ENCODE measurements at places on chromosomes 2 and 18.

DNA sequence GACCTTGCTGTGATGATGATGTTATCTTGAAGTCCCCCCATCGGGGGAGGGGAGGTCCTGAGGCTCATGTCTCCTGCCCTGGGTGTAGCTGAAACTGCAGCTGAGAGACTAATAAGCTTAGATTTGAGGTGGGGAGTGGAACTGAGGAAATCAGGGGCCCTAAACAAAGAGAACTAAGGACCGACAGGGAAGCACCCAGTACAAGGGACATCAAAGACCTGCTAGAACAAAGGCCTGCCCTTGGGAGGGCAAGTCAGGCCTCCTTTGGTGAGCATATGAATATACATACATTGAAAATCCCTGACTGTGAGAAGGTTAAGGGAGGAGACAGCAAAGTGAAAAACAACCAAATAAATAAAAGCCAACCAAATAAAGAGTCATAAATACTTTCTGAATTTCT is 1132.5 kb upstream of the CELF4 start:
- no peak for DNase-seq

GRCh38 chr2:165436559-165436958 is 32.9 kb upstream of the CSRNP3 start:
- DNase-seq = no peak

- DNase-seq = no peak
Observed at GRCh38 chr2:24825883-24826772, 32.9 kb downstream of the CENPO start.

GRCh38 chr2:232538671-232539070 is 821 bp upstream of the CHRNG start:
- DNase-seq = no peak

DNA sequence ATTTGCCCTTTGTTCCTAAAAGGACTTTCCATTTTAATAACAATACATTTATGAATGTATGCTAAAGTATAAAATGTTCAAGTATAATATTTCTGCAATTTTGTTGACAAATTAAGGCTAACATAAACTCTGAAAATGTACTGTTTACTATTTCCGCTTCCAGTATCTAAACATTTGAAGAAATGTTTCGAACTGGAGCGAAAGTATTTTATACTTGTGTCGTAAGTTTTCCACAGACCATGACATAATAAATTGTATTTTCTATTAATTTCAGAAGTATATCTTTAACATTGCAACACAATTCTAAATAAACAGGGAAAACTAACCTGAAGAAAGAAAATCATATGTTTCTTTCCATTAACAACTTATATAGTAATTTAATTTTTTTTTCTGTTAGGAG is 146.3 kb downstream of the CALCRL start:
- DNase-seq = no peak

GRCh38 chr2:120590841-120591240 is 144.8 kb upstream of the GLI2 start:
- DNase-seq = no peak

DNA sequence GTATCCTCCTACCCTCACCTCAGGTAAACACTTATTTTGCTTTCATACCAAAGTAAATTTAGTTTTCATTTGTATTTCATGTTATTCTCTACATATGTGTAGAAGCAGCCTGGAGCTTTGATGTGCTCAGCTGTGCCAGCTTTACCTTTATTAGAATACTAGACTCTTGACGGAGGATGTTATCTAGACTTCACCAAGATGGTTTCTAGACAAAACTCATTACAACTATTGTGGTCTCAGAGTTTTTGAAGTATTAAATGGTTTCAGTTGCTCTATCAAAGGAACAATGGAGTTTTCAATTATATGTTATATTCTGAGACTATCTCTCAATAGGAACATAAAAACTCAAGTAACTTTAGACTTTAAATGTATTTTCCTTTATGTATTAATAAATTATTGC is 5.0 kb upstream of the IL18RAP start:
- no peak for DNase-seq

- DNase-seq = no peak
Observed at GRCh38 chr2:216776066-216776850, 80.9 kb upstream of the IGFBP5 start.

DNA sequence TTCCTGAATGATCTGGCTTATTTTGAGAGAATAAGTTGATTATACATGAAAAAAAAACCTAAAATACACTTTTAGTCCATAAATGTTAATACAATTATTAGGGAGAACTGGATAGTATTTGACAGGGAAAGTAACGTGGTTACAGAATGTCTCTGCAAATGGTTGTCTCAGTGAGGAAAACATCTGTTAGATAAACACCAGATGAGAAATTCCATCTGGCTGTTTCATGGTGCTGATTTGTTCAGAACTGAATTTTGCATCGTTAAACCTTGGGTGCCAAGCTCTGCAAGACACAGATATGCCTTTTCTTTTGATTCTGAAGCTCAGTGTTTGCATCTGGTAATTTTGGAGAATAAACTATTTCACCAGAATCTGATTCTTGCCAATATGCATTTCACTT is 90.4 kb downstream of the SCN3A start:
- DNase-seq = no peak

DNA sequence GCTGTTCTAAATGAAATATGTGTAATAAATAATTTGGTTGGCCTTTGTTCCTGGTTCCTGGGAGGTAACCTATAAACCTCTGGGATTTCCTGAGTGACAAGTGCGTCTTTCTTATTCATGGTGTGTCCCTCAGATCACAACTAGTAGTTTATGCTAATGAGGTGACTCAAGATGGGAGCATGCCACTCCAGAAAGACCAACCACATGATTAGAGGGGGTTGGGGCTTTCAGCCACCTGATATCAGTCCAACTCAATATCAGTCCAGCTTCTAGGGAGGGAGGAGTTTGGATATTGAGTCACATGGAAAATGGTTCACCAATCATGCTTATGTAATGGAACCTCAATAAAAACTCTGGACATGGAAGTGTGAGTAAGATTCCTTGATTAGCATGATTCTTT is 96.6 kb downstream of the QPCT start:
- DNase-seq = no peak

DNA sequence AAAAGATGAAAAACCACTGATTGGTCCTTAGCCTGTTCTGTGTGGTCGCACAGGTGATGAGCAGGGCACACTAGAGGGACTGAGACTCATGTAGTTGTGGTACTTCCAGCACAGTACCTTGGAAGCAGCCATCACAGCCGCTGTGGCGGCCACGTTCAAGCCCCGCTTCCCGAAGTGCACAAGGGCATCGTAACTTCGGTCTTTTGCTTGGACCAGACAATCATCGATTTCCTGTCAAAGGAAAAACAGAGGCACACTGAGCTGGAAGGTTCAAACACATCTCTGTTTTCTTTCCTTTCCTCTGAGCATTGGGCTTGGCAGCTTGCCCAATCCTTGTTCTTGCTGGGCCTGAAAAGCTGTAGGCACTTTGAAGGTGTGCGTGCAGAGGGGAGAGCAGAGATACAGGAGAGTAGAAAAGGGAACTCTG is 52.6 kb downstream of the MRPL35 start:
- DNase-seq = no peak

DNA sequence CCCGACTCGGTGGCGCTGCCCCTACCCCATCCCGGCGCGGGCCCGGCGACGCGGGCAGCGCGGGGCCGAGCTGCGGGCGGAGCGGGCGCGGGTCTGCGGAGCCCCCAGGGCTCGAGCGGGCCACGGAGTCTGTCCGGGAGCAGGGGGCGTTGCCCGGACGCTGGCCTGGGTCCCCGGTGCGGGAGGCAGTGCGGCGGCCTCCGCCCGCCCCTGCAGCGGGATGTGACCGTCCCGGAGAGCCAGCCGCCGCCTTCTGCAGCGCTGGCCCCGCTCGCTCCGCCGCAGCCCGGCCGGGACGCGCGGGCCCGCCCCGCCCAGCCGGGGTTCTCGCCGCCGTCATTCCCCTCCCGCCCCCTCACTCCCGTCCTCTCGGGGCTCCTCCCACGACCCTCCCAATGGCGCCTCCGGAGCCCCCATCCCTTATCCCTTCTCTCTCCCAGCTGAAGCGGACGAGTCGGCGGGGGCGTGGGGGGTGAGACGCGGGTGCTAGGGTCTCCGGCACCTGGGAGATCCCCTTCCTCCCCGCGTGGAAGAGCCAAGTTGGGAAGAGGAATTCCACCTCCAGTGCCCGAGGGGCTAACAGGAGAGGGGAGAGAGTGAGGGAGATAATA is at the start of gene FNDC4:
TSS of gene FNDC4 (minus strand) at position 257 of the 611 bp plus-strand sequence. CDS start 521 bp downstream, outside the sequence.
- no peak for DNase-seq

GRCh38 chr18:33826151-33826550 is 248.1 kb downstream of the ASXL3 start:
- DNase-seq = no peak

- DNase-seq = no peak
Observed at GRCh38 chr18:3554811-3555427, 104.9 kb downstream of the TGIF1 start.

DNA sequence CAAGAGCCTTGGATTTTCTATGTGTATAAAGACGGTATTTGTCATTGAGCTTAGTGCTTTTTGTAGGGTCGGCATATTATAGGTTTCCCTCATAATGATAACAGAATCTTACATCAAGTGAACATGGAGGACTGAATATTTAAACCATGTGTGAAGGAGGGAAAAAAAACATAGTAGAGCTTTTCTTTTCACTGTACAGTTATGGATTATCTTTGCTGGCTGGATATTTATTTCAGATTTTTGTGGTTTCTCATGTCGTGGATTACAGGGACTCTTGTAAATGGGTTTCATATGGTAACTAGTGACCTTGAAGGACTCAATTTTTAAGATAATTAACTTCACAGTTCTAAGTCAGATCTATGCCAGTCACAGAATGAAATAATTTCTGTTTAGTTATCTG is 330.2 kb upstream of the NRP2 start:
- DNase-seq = no peak

- DNase-seq = no peak
Observed at GRCh38 chr2:17328161-17328560, 190.1 kb downstream of the RAD51AP2 start.

GRCh38 chr2:70935468-70936164 is at the start of gene ATP6V1B1:
Gene ATP6V1B1, plus strand, starts transcription at chr2:70935900. Its CDS starts 55 bp downstream, at chr2:70935955.
- no peak for DNase-seq

GRCh38 chr2:19041434-19042041 is 316.9 kb downstream of the OSR1 start:
- no peak for DNase-seq

DNA sequence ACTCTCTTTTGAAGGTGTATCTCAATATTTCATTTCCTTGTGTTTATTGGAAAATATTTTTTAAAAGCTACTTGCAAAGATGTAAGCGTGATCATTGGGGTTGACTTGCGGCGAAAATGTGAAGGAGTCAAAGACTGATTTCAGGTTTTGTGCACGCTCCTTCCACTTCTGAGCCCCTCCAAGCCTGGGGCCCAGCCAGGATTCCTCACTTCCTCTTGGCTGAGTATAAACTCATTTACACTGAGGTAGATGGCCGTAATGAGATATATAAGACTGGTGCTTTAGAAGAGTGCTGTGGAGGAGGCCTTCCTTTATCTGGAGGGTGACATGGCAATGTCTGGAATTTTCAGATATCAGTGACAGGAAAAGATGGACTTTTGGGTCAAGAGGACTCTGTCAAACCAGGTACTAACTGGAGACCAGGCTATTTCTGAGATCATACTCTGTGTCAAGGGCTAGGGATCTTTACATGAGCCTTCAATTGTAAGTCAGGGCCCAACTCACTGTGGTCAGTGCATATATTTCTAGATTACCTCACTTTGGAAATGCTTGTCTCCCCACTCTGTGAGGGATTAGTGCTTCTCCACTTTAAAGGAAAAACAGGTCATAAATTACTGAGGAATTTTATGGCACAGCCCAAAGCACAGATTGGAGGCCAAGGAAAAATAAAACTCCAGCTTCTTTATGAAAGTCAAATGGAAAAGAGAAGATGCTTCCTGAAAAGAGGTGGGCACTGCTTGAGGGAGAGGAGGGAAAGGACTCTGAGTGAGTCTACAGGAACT is 22.8 kb downstream of the PRKCE start:
- DNase-seq = no peak

GRCh38 chr2:127485051-127485693 is 41.1 kb downstream of the IWS1 start:
- DNase-seq = peak; percentile 40

DNA sequence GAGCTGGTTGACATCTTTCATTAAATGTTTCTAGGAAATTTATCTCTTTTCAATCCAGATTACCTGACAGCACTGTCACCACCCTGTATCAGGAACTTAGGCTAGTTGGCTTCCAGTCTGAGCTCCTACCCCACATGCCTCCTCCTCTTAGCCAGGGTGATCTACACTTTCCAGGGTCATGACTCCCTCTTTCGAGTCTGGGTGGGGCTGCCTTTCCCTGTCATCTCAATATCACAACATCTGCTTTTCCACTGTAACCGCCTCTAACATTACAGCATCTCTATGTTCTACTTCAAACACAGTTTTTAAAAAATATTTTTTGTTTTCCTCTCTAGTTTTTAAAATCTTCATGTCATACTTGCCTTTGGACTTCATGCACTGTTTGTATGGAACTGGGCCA is 129.2 kb downstream of the RBMS1 start:
- no peak for DNase-seq

GRCh38 chr2:61854564-61855317 is 881 bp upstream of the FAM161A start:
- peak; percentile 99 for DNase-seq

DNA sequence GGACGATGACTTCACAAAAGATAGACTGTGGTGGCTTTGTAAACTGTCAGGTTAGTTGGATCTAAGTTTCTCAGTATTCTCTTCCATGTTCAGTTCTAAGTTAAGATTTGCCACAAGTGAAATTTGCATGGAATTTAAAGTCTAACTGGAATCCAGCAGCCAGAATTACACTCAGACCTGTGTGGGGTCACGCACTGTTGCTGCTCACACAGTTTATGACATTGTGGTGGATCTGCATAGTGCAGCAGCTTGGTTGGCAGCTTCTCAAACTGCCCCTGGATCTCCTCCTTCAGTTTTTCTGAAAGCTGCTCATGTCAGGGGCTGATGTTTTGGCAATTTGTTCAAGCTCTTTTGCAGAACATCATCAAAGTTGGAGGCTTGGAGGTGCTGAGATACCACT is 228.1 kb upstream of the KCNJ3 start:
- no peak for DNase-seq

DNA sequence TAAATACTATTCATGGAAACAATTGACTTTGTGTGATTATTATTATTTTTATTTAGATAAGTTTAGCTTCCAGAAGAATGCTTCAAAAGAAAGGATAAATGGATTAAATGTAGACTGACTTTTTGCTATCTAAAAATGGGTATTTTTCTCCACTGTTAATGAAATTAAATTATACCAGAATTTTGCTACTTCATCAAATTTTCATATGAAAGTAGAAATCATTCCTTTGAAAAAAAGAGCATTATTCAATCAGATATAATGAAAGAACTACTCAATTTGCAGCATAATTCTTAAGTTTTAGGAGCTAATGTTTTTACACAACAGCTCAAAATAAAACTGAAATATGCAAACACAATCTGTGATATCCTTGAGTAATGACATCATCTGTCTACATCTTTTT is 1424.6 kb downstream of the DPP10 start:
- no peak for DNase-seq

Data from hematopoietic multipotent progenitor cell (in vitro differentiated cells).